ENCODE measurements at places on chromosomes 5 and 9.
A peak's percentile ranks its signal among the peaks of the same experiment; 100 is the strongest.

DNA sequence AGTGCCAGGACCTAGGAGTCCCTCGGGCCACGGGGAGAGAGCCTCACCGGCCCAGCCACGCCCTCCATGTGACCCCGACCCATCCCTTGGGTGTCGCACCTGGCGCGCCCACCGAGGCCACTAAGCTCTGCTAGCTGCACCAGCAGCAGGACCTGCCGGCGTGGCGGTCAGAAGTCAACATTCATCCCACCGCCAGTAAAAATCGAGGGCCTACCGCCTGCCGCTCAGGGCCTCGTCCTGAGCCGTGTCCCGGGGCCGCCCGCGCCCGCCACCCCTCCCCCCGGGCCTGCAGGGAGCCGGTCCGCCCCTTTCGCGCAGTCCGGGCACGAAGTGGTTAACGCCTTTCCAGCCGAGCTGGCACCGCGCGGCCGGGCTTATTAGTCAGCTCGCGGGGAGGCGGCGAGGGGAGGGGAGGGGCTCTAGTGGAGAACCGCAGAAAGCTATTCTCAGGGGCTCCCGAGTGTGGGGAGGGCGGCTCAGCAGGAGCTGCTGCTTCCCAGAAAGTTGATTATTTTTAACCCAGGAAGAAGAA is 124.4 kb downstream of the C9orf50 start:
- DNase-seq = peak; percentile 85

DNA sequence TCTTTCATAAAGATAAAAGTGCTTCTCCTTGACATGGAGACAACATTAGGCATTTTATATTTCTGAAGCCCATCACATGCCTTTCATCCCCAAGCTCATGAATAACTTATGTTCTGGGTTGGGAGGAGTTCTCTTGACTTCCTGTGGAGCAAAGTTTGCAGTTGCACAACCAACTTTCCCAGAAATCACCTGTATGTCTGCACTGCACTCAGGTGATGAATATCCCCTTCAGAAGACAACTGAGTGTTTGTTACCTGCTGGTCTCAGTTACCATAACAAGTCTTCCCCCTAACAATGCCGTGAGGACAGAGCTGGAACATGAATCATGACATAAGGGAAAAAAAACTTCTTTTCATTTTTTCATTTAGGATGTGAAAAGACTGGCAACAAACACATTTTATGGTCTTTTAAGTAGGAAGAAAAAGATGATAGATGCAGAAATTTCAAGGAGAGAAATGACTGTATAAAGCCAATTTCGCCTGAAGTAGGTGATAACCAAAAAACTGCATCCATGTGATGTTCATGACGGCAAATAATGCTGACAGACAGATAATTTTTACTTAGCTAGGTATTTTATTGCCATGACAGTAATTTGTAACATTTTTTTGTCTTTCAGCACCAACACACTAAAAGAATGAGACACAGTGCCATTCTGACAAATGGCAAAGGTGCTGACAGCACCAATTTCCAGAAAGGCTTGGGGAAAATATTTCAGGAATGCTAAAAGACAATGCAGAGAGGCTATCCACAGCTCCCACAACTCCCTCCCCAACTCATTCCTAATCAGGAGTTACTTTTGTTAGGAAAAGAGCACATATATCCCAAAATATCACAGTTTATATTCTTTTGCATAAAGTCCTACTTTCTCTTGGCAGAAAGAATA is 656.3 kb downstream of the PRELID2 start:
- DNase-seq = no peak

DNA sequence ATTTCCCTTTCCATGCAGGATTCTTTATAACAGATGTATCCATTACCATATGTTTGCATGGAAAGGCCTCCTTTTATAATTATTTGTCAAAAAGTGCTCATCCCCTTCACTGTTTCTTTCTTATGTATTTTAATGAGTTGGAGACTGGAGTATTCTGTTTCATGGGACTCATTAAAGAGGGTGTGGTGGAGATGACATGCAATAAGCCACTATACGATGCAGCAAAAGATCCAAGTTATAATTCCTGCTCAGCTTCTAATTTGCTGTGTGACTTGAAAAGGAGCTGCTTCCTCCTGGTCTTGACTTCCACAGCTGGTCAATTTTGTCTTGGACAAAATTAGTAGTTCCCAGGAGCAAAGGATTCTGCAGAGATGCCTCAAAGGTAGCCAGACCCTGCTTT is 13.9 kb downstream of the SGCD start:
- no peak for DNase-seq

DNA sequence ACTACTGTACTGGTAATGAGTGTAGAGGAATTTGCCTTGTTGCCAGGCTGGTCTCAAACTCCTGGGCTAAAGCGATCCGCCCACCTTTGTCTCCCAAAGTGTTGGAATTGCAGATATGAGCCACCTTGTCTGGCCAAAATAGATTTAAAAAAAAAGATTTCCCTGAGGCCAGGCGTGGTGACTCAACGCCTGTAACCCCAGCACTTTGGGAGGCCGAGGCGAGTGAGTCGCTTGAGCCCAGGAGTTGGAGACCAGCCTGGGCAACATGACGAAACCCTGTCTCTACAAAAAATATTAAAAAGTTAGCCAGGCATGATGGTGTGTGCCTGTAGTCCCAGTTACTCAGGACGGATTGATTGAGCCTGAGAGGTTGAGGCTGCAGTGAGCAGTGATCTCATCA is 62.5 kb downstream of the IPO11 start:
- DNase-seq = no peak

- no peak for DNase-seq
Observed at GRCh38 chr5:11904265-11904906, at the start of gene CTNND2. Gene CTNND2, minus strand, starts transcription at chr5:11904446. Its CDS starts 593 bp downstream, at chr5:11903853.

- no peak for DNase-seq
Observed at GRCh38 chr5:67268231-67269021, 71.8 kb upstream of the CD180 start.

GRCh38 chr5:170315154-170315553 is 17.6 kb upstream of the LCP2 start:
- DNase-seq = no peak

- DNase-seq = no peak
Observed at GRCh38 chr5:158682631-158683030, 417.1 kb downstream of the EBF1 start.

GRCh38 chr5:111984044-111984443 is 227.1 kb upstream of the NREP start:
- no peak for DNase-seq

GRCh38 chr9:135418161-135418560 is 61.4 kb upstream of the PPP1R26 start:
- DNase-seq = no peak
